ENCODE measurements at places on chromosomes 12 and 14.

GRCh38 chr12:129753586-129753985 lies 150.2 kb downstream of the TMEM132D start:
- DNase-seq = no peak

- peak; percentile 68 for DNase-seq
These were observed 438.4 kb upstream of the OR4E1 start for GRCh38 chr14:22112004-22112403.

GRCh38 chr12:104680070-104680469 lies 223.3 kb downstream of the CHST11 start:
- no peak for DNase-seq

- DNase-seq = no peak
These were observed 59.5 kb downstream of the TMEM116 start for GRCh38 chr12:111953455-111953854.

GRCh38 chr12:62297321-62297720 lies 37.1 kb downstream of the USP15 start:
- DNase-seq = no peak

DNA sequence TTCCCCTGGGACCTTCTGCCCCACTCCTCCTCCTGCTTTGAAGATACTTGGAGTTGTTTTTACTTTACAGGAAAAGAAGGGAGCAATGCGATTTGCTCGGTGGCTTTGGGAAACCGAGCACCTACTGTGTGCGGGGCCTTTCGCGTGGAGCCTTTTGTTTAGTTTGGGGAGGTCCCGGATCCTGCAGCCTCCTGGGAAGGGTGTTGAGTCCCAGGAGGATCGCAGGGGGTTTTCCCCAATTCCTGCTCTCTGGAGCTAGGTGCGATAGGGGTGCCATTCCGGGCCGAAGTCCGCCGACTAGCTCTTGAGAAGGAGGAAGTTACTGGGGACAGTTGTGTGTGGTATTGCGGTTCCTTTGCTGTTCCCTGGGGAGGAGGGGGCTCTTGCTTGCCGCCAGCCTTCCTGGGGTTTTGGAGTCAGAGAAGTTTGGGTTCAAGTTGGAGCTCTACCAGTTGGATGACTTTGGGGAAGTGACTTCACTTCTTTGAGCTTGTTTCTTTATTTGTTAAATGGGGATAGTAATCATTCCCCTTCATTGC lies 1.1 kb downstream of the BRI3BP start:
- DNase-seq = no peak

GRCh38 chr12:47736877-47737676 lies 11.8 kb upstream of the ENDOU start:
- peak; percentile 58 for DNase-seq

DNA sequence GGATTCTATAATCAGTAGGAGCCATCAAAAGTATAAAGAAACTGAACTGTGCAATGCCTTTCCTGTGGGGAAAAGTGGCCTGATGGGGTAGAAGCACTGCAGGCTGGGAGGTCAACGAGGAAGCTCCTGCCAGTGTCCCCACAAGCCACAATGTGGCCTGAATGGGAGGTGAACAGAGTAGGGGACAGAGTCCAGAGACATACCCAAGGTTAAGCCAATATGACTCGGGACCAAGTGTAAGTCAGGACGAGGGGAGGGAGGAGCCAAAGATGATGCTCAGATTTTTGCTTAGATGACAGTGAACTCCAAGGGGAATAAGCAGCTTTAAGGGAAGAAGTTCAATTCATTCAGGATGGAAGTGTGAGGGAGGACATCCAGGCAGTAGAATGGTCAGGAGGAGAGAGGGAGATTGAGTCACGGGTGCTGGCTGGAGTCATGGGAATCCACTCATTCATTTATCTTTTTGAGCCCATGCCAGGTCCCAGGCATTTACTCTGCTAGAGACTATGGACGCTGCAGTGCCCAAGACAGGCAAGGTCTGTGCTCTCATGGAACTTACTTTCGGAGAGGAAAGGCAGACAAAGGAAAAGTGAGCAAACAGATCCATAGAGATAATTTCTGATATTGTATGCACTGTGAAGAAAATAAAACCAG lies 29.1 kb downstream of the DPF3 start:
- DNase-seq = no peak

GRCh38 chr14:81311141-81311540 lies 89.0 kb downstream of the STON2 start:
- peak; percentile 39 for DNase-seq

- no peak for DNase-seq
These were observed 103.7 kb upstream of the PTPRR start for GRCh38 chr12:71024281-71024680.

DNA sequence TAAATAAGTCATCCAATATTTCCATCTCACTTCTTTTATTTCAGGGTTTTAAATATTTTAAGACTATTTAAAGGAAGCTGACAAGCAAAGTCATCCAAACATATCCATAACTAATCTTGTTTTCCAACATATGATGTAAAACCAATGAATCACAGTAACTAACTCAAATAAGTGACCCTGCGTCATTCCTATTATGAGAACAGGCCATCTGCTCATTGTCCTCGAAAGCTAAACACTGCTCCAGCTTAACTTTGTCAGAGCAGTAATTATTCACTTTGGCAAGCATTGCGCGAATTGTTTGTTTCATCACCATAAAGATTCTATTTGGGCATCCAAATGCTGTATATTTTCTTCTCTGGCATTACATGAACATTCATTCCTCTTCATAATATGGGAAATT lies 99.1 kb downstream of the CAPZA3 start:
- no peak for DNase-seq

DNA sequence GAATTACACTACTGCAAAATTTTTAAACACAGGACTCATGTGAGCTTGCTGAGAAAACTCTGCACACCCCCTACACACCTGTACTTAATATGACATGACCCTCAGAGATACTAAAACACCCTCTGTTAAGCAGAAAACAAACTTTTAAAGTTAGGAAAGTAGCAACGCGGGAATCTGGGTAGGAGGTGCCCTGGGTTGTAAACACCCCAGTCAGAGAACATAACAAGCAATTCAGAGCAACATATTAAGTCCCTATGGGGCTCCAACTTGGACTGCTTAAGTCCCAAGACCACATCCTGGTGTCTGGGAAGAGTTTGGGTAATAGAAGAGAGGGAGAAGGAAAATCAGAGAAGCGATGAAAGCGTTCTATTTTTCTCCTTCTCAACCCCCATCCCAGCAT lies 1.2 kb downstream of the ATF7 start:
- no peak for DNase-seq
